ENCODE measurements at places on chromosomes 2 and 18.

- H3K27ac ChIP-seq = no peak overlapping the region
- no peaks in the 10 kb centered on the region for H3K4me1 ChIP-seq
- H3K27me3 ChIP-seq = no peaks in the 10 kb centered on the region
Measured at GRCh38 chr2:188622601-188623260, 331.1 kb downstream of the GULP1 start.

- peaks cover 10% of the 10 kb centered on the region for H3K4me1 ChIP-seq
- DNase-seq = no peak
- H3K27ac ChIP-seq = no peak overlapping the region
- H3K27me3 ChIP-seq = no peaks in the 10 kb centered on the region
- H3K36me3 ChIP-seq = no peaks in the 10 kb centered on the region
Measured at GRCh38 chr2:18788592-18788991, 199.2 kb upstream of the NT5C1B start.

DNA sequence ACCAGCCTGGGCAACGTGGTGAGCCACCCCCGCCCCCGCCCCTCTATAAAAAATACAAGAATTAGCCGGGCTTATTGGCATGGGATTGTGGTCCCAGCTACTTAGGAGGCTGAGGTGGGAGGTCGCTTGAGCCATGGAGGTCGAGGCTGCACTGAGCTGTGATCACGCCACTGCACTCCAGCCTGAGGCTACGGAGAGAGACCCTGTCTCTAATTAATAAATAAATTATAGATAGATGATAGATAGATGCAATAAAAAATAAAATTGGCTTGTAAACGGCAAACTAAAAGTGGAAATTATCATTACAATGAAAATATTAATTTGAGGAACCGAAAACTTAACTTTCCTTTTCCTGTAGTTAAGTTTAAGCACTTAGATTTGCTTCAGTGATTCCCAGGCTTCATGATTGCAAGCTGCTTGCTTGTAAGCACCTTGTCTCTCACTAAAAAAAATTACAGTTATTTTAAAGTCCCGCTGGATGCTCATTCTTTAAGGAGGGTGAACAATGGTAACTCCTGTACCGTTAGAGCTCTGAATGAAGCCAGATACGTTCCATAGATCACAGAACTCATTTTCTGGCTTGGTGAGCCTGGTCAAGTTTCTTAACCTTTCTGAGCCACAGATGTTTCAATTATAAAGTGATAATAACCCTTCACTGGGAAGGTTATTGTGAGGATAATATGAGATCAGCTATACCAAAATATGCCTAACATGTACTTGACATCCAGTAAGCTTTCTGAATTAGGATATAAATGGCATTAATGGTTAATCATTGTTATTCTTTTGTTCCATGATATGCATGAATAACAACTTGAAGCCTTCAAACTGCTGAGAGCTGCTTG, 9.3 kb upstream of the NARS1 start:
- peaks cover 14% of the 10 kb centered on the region for H3K4me1 ChIP-seq
- no peak for DNase-seq
- H3K4me3 ChIP-seq = peak overlapping the region; percentile 93
- peak overlapping the region; percentile 69 for H3K27ac ChIP-seq

- no peaks in the 10 kb centered on the region for H3K27me3 ChIP-seq
- H3K4me3 ChIP-seq = no peak overlapping the region
- no peak overlapping the region for H3K27ac ChIP-seq
- H3K36me3 ChIP-seq = no peaks in the 10 kb centered on the region
Measured at GRCh38 chr18:57121542-57122112, 25.3 kb upstream of the BOD1L2 start.

DNA sequence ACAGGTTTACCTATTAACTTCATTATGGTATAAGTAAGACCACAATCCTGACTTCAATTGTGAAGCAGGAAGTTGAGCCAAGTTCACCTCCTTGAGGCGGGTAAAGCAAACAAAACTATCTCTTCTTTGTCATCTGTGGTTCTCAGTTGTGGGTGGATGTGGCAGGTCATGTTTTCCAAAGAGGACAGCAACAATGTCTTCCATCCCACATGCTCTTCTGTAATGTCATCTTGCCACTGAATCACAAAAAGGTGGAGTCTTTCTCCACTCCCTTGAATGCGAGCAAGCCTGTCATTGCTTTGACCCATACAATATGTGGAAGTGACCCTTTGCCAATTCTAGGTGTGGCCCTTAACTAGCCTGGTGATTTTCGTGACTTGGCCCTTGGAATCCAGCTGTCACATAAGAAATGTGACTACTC, 98.7 kb downstream of the GRB14 start:
- H3K27me3 ChIP-seq = no peaks in the 10 kb centered on the region
- DNase-seq = no peak
- H3K36me3 ChIP-seq = no peaks in the 10 kb centered on the region
- no peak overlapping the region for H3K27ac ChIP-seq
- H3K4me1 ChIP-seq = no peaks in the 10 kb centered on the region

GRCh38 chr18:74488864-74489263, 7.3 kb upstream of the CNDP2 start:
- H3K4me3 ChIP-seq = no peak overlapping the region
- no peak overlapping the region for H3K27ac ChIP-seq
- no peaks in the 10 kb centered on the region for H3K36me3 ChIP-seq
- peaks cover 9% of the 10 kb centered on the region for H3K4me1 ChIP-seq

GRCh38 chr2:177588671-177589070, 196.1 kb downstream of the AGPS start:
- no peak overlapping the region for H3K4me3 ChIP-seq
- H3K36me3 ChIP-seq = no peaks in the 10 kb centered on the region
- no peaks in the 10 kb centered on the region for H3K4me1 ChIP-seq
- DNase-seq = no peak

GRCh38 chr2:85401844-85402243, 8.3 kb downstream of the CAPG start:
- H3K36me3 ChIP-seq = peaks cover 4% of the 10 kb centered on the region
- H3K27me3 ChIP-seq = no peaks in the 10 kb centered on the region
- no peaks in the 10 kb centered on the region for H3K4me1 ChIP-seq
- H3K27ac ChIP-seq = no peak overlapping the region

DNA sequence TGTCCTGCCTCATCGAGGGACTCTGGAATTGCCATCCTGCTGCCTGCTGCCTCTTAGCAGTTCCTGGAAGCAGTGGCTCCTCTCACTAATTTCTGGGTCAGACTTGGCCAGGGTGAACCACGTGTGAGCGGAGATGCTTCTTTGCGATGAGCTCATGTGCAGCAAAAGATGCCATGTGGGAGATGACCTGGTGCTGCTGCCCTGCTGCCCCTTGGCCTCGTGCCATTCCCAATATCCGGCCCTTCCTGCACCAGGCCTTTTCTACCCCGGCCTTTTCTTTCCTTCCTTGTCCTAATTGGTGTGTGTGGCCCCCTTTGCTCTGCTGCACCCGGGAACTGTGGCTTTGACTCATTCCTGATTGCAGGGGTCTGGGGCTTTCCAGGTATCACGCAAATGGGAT, 296.9 kb upstream of the HS6ST1 start:
- no peak for DNase-seq
- H3K36me3 ChIP-seq = no peaks in the 10 kb centered on the region
- H3K4me1 ChIP-seq = no peaks in the 10 kb centered on the region
- no peak overlapping the region for H3K4me3 ChIP-seq
- H3K27me3 ChIP-seq = no peaks in the 10 kb centered on the region
- no peak overlapping the region for H3K27ac ChIP-seq

DNA sequence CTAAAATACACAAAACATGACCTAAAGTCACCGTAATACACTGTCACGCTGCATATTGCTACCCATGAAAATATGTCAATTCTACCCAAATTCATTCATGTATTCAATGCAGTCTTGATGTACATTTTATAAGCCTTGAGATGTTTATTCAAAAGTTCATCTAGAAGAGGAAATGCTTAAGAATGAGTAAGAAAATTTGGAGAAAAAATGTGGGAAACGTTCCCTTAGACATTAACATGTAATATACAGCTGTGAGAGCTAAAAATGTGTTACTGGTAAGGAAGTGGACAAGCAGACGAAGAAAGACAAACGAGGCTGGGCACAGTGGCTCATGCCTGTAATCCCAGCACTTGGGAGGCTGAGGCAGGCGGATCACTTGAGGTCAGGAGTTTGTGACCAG, 37.3 kb downstream of the THAP4 start:
- H3K27me3 ChIP-seq = no peaks in the 10 kb centered on the region
- H3K36me3 ChIP-seq = peaks cover 27% of the 10 kb centered on the region
- no peak for DNase-seq
- no peak overlapping the region for H3K4me3 ChIP-seq
- H3K4me1 ChIP-seq = no peaks in the 10 kb centered on the region

DNA sequence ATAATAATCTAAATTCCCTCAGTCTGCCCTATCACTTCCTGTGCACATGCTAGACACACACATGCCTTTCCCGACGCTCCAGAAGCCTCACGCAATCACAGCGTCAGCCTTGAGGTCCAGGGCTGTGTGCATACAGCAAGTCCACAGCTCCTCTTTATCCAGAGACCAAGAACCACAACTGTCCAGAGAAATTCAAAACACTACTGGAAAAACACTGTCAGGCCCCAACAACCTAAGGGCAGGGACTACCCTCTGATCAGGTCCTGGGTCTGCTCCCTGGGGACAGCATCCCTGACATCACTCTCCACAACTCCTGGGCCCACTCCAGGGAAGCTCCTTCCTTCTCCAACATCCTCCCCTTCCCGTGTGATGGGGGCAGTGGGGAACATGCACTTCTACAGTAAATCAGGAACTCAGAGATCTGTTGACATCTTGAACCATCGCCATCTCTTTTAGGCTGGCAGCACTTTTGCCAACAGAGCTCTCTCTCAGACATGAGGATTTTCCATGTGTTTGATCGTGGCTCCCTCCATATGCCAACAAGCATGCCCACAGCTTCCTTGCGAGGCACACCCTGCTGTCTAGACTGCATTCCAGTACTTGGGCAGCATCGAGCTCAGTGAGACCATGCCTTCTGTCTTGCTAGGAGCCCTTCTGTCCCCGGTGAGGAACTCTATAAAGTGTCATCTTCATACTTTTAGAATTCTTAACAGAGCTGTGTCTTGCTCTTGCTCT, 15.4 kb downstream of the TEX51 start:
- no peak overlapping the region for H3K27ac ChIP-seq
- no peak for DNase-seq
- no peak overlapping the region for H3K4me3 ChIP-seq

DNA sequence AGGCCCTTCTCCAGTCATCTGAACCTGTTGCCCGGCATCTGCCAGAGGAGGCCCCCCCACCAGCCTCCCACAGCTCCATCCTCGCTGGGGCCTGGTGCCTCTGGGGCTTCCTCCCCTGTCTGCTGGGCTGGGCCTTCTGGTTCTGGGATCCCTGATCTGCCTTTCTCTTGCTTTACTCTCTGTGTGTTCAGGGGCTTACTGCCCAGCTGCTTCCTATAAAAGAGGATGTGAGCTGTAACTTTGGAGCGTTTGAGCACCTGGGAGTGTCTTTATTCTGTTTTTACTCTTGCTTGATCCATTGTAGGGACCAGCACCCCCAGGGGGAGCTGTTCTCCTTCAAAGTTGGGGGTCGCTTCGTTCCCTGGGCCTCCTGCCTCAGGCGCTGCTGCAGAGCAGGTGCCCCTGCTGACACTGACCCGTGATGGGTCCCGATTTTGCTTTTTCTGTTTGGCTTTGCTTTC, 23.1 kb upstream of the FAHD2A start:
- H3K27me3 ChIP-seq = no peaks in the 10 kb centered on the region
- H3K4me3 ChIP-seq = no peak overlapping the region
- H3K4me1 ChIP-seq = no peaks in the 10 kb centered on the region
- no peak for DNase-seq
- H3K27ac ChIP-seq = no peak overlapping the region

DNA sequence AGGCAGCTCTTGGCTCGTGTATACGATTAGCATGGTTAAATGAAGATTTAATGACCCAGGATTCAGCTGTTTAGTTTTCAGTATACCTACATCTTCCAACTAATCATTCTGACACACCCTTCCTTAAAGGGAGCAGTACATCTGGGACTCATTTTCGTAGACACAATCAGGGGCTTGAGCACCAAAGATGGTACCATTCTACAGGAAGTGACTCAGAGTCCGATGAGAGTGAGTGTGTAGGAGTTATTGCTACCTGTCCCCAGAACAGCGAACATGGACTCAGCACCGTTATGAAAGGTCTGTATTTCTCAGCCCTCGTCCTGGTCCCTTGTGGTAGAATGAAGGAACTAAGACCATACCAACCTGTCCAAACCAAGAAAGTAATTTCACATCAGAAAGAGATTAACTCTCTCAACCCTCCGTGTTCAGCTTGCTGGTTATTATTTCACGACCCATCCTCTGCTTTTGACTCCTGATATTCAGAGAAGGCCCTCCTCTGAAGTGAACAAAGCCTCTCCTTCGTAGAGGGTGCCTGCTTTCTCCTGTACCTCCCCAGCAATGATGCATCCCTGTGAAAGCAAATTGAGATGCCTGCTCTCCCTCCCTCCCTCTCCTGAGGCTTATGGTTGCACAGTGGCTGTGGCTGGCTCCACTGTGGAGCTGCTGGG, 214.8 kb downstream of the MTX2 start:
- no peak overlapping the region for H3K27ac ChIP-seq
- no peaks in the 10 kb centered on the region for H3K36me3 ChIP-seq
- H3K4me3 ChIP-seq = no peak overlapping the region
- no peaks in the 10 kb centered on the region for H3K4me1 ChIP-seq
- no peaks in the 10 kb centered on the region for H3K27me3 ChIP-seq

DNA sequence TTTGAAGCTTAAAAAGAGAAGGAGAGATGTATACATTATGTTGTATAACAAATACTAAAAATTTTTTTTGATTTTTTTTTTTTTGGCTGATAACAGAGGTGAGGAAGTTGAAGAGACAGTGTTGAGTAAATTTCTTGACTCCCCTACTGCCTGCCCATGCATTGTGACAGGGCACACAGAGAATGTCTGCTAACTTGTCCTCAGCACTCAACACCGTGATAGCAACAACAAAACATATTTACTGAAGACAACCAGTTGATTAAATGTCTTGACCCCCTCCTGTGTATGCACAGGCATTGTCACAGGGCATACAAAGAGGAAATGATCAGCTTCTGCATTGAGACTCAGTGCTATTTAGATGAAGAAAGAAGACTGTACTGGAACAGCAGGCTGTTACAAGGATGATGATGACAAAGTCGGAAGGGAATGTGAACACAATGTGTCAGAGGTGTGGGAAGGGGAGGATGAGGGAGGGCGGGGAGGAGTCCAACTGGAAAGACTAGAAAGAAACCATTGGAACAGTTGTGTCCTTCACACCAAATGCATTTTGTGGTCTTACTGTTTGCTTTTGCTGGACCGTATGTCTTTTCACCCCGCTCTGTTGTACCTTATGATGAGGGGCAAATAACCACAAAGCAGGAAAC, 89.5 kb downstream of the CERS6 start:
- H3K27me3 ChIP-seq = no peaks in the 10 kb centered on the region
- no peak overlapping the region for H3K4me3 ChIP-seq
- no peak overlapping the region for H3K27ac ChIP-seq
- DNase-seq = no peak

DNA sequence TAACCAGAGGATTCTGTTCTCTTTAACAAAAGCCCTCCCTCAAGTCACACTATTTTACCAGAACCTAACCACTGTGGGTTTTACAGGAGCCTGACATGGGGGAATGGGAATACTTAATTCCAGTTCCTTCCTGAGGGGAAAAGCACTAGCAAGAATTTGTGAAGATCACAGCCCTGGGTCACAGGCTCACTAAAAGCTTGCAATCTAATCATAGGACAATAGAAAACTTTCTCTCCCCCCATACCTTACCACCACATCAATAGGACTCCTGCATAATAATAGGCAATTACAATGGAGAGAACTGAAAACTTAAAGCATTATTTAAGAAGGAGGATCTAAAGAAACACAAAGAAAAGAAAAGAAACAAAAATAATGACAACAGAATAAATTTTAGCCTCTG, 225.8 kb upstream of the ZNF804A start:
- DNase-seq = no peak
- H3K27ac ChIP-seq = no peak overlapping the region
- no peaks in the 10 kb centered on the region for H3K36me3 ChIP-seq
- no peak overlapping the region for H3K4me3 ChIP-seq
- H3K27me3 ChIP-seq = no peaks in the 10 kb centered on the region
- H3K4me1 ChIP-seq = no peaks in the 10 kb centered on the region
